ENCODE measurements at places on chromosomes 11 and 22. TPM values are rescaled to one million over a fixed set of nuclear protein-coding genes. Genes with fewer than 3 reads are reported as not detected.

CNTN5 gene
- 0.36 TPM for total RNA-seq

MS4A10 gene
- not detected for total RNA-seq

RSF1 gene
- total RNA-seq = 40.6 TPM

PNPLA3 gene
- total RNA-seq = not detected

CXCR5 gene
- not detected for total RNA-seq

C11orf87 gene
- 0.14 TPM for total RNA-seq

GAB4 gene
- total RNA-seq = not detected

SCGB2A2 gene
- not detected for total RNA-seq

OR5J2 gene
- not detected for total RNA-seq

OSM gene
- total RNA-seq = not detected

GPR83 gene
- 0.25 TPM for total RNA-seq

APLNR gene
- total RNA-seq = 8.5 TPM

NAT10 gene
- total RNA-seq = 22.3 TPM

DENND6B gene
- total RNA-seq = 1.2 TPM

TRPC6 gene
- total RNA-seq = 0.22 TPM

OR56A1 gene
- not detected for total RNA-seq

RTN4R gene
- total RNA-seq = 0.96 TPM

RNASEH2C gene
- 39.7 TPM for total RNA-seq

SCGB1D2 gene
- 1.6 TPM for total RNA-seq

APOL4 gene
- total RNA-seq = 4.7 TPM

POTEH gene
- not detected for total RNA-seq

H19 gene
- 634 TPM for total RNA-seq

CRYAB gene
- total RNA-seq = 6,704 TPM

SCUBE1 gene
- total RNA-seq = 0.14 TPM
